ENCODE measurements at places on chromosomes 3 and 15.
A peak's percentile ranks its signal among the peaks of the same experiment; 100 is the strongest.

DNA sequence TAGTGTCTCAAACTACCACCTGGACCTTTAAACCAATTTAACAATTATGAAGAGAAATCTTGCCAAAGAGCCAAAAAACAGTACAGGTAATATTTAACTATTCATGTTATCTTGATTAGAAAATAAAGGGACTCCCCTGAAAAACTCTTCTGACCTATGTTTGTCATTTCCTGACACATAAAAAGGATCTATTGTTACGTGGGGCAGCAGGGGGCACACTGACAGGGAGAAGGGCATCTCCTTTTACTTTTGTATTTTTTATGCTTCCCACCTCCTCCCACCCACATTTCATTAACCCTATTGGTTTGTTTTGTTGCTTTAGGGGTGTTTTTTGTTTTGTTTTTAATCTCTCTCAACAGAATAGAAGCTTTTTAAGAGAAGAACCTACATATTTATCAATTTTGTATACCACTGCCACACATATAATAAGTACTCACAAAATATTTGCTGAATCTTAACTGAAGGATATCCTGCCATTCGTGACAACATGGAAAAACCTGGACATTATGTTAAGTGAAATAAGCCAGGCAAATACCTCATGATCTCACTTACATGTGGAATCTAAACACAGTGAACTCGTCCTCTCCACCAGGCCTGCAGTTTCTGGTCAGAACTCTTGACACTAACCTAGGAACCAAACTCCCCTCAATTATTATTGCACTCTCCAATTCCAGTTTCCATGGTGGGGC, 17.7 kb downstream of the STAG1 start:
- no peak for DNase-seq

GRCh38 chr3:108415661-108416060, 94.7 kb downstream of the MYH15 start:
- no peak for DNase-seq

- DNase-seq: no peak
Observed at GRCh38 chr15:67906382-67906781, 66.5 kb upstream of the RNU6-1 start.

GRCh38 chr3:156448300-156448699, 106.6 kb downstream of the SSR3 start:
- DNase-seq: peak; percentile 49

GRCh38 chr3:113981803-113982202, 34.0 kb downstream of the ZDHHC23 start:
- no peak for DNase-seq

DNA sequence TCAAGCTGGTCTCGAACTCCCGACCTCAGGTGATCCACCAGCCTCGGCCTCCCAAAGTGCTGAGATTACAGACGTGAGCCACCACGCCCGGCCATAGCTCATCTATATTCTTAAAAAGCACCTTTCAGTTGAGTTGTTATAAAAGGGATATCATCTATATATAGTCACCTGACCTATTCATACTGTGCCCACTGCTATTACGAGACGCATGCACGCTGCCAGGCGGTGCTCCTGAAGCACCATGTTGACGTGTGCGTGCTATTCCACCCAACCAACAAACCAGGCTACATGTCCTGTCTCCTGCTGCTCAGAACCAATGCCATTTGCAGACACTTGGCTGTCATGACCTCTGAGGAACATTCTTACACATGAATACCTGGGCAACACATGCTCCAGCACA, 17.6 kb downstream of the CYFIP1 start:
- DNase-seq: no peak

- no peak for DNase-seq
Observed at GRCh38 chr3:149947231-149947630, 23.5 kb downstream of the PFN2 start.

GRCh38 chr3:16883057-16883722, 1.6 kb upstream of the PLCL2 start:
- no peak for DNase-seq

DNA sequence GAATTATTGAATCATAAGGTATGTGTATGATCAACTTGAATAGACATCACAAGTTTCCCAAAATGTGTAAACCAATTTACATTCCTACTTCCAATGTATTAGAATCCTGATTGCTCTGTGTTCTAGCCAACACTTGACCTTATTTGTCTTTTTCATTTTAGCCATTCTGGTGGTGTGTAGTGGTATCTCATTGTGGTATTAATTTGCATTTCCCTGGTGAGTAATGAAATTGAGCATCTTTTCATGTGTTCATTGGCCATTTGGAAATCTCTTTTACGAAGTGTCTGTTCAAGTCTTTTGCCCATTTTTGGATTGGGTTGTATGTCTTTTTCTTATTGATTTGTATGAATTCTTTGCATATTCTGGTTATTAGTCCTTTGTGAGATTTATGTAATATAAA, 138.0 kb downstream of the RBPMS2 start:
- DNase-seq: no peak

GRCh38 chr3:135159681-135160247, 364.7 kb downstream of the EPHB1 start:
- no peak for DNase-seq

GRCh38 chr3:143060906-143061305, 58.7 kb upstream of the CHST2 start:
- no peak for DNase-seq

DNA sequence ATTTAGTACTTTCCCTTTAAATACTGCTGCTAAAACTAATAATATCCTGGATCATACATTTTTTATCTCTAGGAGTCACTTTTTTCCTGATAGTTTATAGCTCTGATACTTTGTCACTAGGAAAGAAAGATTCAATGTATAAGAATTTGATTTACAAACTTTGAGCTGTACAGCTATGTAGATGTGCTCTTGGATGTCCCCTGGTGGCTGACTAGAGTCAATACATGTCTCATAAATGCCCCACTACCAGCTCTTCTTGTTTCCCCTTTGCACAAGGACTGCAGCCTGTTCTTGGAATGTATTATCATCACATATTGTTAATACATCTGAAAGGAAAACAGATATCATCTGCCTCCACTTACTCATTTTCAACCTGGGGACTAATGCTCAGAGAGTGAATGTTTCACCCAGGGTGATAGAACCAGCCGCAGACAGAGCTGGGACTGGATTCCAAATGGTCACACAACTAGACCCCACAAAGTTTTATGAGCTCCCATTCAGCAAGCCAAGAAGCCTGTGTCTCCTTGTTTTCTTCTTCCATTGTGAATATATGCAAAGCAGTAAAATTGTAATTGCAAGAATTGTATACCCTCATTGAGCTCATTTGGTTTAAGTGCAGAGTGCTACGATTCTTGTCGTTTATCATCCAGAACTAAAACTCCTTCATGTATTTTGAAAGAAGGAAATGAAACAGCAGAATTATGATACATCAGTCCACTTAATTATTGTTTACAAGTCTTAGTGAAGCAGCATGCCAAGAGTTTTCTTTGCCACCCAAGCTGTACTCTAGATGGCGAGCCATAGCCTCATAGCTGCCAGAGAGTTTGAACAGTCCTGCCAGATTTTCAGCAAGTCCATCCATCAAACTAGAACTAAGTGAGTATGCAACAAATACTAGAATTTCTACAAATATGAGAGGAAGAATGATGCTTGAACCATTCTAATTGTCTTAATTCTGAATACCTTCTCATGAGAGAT, 261.6 kb upstream of the LMCD1 start:
- no peak for DNase-seq

DNA sequence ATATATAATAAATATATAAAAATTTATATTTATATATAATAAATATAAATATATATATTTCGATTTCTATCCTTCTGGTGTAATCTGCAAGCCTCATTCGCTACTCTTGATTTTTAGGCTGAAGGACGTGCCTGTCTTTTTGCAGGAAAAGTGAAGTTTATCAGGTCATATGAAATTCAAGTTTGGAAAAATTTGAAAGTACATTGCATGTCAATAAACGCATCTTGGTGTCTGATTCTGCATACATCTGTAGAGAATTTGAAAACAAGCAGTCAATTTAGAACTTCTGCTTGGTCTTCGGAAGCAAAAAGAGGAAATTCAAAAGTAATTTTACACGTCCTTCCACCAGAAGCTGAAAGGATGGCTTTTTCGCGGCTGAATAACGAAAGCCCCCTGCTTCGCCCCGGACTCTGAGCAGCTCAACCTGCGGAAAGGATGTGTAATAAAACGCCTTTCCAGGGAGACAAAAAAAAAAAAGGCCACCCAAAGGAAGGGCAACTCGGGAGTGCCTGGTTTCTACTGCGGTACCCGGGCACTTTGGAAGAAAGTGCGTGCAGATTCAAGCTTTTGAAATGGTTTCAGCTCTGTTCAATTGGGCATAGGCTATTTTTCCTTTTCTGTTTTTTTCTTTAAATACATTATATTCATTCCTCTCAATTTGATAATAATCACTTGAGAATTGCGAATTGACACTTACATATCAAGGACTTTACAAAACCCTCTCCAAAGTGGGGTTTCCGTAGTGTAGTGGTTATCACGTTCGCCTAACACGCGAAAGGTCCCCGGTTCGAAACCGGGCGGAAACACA, 1.5 kb upstream of the MYNN start:
- DNase-seq: peak; percentile 90

DNA sequence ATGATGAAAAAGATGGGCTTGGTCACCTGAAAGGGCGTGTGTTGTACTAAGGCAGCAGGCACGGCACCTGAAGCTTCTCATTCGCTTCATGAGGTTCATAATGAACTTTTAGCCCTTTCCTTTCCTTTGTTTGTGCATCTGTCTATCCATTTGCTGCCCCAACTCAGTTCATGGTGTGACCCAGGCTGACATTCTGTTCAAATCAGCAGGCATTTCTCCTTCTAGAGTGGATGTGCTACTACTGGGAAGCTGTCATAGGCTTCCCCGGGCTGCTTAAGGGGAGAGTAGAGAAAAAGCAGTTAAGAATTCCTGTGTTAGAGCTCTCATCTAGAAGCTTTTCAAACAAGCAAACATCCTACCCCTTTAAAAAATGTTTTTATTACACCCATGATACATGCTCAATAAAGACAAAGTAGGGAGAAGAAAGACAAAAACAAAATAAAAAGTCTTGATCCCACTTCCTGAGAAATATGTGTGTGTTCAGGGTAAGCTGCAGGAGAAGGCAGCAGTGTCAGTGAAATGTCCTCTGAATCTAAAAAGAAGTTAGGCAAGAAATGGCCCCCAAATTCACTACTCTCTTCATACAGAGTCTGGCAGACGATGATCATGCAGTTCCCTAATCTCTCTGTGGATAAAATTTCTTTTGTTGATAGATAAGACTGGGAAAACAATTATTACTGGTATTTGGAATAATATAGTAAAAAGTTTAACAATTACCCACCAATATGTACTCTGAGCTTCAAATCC, 136.9 kb upstream of the PFN2 start:
- no peak for DNase-seq

- no peak for DNase-seq
Observed at GRCh38 chr15:37037850-37038715, 62.3 kb downstream of the MEIS2 start.

DNA sequence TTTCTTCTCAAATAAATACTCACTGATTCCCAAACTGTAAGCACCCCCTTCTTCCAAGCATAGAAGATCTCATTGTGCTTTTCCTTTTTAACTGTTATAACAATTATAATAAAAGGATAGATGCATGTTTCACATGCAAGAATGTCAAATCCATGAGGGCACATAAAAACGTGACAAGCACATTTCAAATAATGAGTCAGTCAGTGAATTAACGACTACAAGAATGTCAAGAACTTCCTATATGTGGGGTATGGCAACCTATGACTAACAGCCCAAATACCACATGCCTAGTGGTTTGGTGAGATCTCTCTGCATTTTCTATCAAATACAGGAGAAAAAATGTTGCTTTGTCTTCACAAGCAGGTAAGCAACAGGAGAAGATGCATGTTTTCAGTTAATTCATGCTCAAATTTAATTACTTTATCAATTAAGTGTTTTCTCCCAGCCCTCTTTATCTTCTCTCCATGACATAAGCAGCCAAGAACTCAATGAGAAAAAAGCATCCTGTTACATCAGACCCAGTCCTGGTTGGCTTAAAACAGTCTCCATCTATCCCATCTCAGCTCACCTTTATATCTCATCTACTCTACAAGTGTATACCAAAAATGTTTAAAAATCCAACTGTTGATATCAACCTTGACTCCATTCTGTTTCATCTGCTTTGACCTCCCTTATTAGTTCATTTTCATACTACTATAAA, 181.5 kb upstream of the LMCD1 start:
- peak; percentile 29 for DNase-seq

- DNase-seq: no peak
Observed at GRCh38 chr3:42535981-42536784, 33.7 kb downstream of the VIPR1 start.

Data from SJSA1 (cell line).